ENCODE measurements at places on chromosomes 5 and 9.

- DNase-seq: no peak
Observed at GRCh38 chr9:93573516-93573828, 2.9 kb upstream of the PHF2 start.

DNA sequence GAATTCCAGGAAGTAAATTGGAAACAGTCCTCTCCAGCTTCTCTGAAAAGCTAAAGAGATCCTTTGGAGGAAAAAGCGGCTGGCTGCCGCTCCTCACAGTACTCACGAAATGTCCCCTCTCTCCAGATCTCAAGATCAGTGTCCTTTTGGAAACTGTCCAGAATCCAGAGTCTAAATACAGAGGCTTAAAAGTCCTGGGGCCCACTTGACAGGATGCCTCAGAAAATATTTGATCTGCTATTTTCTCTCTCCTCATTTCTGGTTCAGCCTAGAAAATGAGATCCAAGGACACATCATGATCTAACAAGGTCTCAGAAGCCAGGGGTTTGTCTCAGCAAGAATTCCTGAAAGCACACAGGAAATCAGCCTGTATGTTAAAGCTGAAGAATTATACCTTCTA is 7.2 kb downstream of the C1QTNF2 start:
- DNase-seq: no peak

DNA sequence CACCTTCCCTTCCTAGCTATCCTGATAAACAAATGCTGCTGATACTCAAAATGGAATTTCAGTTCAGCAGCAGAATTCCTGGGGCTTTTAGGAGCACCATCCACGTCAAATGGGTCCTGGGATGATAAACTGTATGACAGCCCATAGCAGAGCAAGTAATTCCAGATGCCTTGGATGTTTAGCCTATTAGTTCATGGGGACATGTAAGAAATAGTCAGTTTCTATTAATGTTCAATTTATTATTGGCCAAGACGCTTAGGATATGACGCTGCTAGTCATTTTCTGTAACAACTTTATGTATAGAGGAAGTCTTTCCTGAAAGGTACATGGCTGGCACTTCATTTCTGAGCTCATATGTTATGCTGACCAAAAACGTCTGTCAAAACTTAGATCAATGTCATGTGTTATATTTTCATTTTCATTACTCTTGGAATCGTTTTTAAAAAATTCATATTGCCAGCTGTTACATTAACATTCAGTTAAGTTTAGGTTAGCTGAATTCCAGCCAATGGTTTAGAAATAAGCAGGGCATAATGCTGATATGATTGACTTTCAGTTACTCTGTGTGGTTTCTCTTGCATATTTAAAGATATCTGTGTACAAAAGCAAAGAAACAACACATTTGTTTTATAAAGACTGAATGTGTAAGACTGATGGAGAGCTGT is 243.8 kb downstream of the CSNK1G3 start:
- no peak for DNase-seq

DNA sequence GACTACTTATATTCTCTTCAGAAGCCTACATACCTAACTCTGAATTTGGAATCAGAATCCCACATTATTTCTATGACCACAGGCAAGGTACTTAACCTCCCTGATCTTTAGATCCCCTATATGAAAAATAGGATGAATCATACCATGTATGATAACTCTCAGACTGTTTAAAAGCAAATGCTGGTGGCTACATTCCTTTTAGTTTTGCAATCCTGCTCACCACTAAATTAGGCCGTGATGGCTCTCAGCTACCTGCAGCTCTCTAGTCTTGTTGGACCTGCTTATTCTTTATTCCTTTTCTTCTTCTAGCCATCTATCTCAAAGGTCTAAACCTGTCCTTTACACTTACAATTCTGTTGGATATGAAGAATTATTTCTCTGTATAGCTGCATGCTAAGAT is 303.4 kb upstream of the ATP10B start:
- no peak for DNase-seq

GRCh38 chr9:79542735-79543620 is 28.8 kb upstream of the TLE4 start:
- no peak for DNase-seq

DNA sequence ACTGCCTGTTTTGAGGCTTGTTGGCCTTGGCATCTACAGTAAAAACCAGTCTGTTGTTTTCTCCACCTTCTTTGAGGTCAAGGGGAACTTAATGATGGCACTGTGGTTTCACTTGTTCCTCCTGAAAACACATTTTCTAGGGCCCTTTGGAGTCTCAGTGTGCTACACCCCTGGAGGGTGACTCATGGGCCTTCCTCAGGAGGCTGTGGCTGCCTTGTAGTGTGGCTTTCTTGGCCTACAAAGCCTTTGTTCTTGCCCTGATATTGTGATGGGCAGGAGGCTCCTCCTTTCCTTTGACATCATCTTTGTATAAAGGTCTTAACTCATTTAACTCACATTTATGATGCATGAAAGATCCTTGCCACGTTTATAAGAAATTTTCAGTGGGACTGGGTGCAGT is 56.3 kb upstream of the GPBP1 start:
- no peak for DNase-seq

DNA sequence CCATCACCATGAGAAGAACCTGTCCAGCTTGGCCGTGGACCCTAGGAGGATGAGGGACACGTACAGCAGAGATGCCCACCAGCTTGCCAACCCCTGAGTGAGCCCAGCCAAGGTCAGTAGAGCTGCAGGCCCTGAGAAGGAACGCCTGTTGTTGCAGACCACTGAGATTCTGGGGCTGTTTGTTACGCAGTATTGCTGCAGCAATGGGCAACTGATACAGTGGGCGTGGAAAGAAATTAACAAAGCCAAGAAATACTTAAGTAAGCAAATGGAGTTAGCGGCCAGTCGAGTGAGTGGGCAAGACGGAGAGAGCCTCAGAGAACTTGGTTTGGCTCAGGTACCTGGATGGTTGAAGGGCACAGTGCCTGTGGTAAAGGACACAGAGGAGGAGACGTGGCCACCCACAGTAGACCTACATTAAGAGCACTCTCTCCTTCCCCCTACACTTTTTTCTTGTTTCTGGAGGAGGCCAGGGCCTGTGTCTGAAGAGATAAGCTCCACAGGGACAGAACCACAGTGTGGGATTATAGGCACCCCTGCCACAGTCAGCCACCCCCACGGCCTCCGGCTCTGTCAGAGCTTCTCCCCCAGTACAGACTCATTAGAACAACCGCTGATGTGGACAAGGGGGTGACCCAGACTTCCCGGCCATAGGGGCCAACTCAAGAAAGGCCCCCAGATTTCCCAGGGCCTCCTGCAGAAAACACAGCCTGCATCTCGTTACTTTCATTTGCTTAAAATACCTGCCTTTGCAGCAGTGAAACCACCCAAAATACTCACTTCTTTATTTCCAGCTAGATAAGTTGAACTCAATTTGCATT is 40.1 kb upstream of the GRHPR start:
- no peak for DNase-seq

DNA sequence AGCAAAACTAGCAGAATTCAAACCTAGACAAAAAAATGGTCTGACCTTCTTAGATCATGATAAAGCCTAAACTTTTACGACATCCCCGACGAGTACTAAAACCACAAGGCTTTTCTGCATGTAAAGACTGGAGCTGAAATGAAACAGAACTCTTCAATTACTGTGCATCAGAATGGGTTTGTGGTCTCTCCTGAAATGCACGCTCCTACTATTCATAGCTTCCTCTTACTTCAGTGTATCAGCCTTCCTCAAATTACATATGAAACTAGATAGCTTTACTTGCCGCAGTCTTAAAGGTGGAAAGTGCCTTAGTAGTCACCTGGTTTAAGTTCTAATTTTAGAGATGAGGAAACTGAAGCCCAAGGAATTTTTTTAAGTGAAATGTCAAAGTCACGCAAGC is 24.6 kb upstream of the MED10 start:
- DNase-seq: no peak

GRCh38 chr5:107853696-107854095 is 183.0 kb upstream of the EFNA5 start:
- no peak for DNase-seq

GRCh38 chr5:147452165-147452811 is 57.6 kb downstream of the DPYSL3 start:
- no peak for DNase-seq

GRCh38 chr5:59285300-59286016 is 608.1 kb downstream of the PDE4D start:
- no peak for DNase-seq

DNA sequence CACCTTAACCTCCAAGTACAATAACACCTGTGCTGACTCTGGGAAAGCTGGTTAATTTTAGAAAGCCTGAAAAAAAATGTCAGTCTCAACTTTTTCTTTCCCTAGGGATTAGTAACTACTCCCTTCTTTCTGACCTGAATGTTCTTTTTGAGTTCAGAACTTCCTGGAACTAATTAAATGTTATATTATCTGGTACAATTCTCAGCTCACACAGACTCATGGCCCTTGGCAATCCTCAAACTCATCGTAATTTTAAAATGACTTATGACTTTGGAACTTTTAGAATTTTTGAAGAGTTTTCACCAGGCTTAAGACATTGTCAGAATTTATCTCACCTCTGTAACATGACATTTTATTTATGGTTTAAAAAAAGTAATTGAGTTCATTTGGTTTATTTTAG is 315.0 kb downstream of the FER start:
- no peak for DNase-seq

DNA sequence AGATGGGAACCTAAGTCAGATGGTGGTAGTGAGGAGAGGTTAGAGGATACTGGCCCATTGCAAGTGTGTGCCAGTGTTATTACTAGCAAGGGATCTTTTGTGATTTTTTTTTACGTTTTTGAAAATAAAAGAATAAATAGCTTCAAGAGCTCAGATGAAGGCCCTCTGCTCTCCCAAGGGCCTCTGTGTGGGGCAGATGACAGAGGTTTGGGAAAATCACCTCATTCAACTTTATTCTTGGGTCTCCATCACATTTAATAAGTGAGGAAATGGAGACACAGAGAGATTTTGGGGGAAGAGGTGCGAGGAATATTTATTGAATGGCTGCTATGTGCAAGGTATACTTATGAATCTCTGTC is 10.1 kb upstream of the TRAF1 start:
- DNase-seq: no peak

DNA sequence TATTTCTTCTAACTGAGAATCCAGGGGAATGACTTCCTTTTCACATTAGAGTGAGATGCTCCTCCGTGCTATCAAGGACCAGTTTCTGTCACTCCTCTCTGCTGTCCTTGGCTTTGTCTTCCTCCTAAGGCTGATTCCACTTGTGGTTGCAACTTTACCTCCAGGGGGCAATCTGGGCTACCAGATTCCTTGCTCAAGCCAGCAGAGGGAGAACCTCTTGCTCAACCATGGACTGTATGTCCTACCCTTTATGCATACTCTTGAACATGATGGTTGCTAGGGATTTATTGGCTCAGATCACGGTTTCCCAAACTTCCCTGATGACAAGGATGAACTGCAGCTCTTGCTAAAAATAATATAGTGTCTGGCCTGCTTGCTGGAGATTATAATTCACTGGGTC is 24.0 kb downstream of the NNT start:
- DNase-seq: peak; percentile 10
